ENCODE measurements at places on chromosomes 11 and 22.
A peak's percentile ranks its signal among the peaks of the same experiment; 100 is the strongest.

- peak; percentile 31 for DNase-seq
Observed at GRCh38 chr11:12846786-12847615, 162.1 kb upstream of the RASSF10 start.

DNA sequence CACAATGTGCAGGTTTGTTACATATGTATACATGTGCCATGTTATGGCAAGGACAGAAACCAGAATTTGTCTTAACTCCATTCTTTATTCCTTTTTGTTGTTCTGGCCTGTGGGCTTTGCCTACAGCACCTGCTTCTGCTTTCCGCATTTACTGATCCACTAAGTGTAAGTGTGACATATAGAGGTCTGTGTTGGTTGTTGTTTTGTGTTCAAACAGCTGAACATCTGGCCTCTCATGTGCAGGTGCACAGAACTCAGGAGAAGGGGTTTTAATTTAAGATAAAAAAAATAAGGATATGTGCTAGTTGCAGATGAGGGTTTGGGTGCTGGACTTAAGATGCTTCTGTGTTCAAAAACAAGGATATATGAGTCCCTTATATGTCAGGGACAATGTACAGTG lies 85.8 kb upstream of the RAG2 start:
- no peak for DNase-seq

GRCh38 chr11:68038718-68039525 lies at the start of gene TCIRG1:
Gene TCIRG1 (plus strand): TSS chr11:68039025. CDS start chr11:68041272, 2,247 bp downstream.
- peak; percentile 64 for DNase-seq

GRCh38 chr11:130849215-130849568 lies 67.1 kb downstream of the SNX19 start:
- no peak for DNase-seq

DNA sequence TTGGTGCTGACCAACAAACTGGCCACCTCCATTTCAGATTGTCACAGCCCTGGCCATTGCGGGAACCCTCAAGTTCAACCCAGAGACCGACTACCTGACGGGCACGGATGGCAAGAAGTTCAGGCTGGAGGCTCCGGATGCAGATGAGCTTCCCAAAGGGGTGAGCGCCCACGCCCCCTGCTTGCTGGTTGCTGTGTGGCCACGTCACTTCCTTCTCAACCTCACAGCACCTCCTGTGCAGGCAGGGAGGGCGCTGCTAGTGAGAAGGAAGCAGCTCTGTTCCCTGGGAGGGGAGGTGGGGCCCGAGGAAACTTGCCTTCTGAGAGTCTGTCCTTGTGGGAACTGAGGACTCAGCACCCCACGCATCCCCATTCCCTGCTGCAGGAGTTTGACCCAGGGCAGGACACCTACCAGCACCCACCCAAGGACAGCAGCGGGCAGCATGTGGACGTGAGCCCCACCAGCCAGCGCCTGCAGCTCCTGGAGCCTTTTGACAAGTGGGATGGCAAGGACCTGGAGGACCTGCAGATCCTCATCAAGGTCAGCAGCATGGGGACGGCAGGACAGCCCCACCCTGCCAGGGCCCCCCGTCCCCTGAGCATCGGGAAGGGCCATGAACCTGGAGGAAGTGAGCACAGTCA lies 19.3 kb downstream of the POLR3H start:
- DNase-seq, result no peak

DNA sequence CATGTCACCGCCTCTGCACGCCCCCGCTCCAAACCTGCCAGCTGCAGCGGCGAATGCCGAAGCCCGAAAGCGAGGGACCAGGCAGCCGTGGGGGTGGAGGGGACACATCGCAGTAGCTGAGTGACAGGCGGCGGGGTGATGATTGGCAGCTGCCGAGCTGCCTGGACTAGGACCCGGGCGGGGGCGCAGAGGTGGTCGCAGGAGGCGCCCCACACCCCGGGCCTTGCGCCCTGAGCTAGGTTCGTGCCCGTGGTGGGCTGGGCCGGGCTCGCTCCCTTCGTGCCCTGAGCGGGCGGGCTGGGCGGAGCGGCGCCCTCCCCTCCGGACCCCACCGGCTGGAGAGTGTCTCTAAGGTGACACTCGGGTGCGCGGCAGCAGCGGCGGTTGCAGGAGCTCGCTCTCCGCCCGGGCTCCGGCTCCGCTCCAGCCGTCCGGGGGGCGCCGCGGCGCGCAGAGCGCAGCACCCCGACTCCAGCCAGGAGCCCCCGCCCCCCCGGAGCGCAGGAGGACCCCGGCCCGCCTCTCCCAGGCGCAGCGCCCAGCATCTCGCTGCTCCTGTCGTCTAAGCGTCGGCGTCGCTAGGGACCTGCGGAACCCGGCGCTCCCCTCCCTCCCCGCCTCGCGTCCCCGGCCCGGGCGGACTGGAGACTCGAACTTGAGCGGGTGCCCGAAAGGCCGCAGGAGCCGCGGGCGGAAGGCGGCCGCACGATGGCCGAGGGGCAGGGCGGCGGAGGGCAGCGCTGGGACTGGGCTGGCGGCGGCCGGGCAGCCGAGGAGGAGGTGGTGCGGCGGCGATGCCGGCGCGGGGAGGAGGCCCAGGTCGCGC lies 14.5 kb upstream of the DGKZ start:
- peak; percentile 52 for DNase-seq

DNA sequence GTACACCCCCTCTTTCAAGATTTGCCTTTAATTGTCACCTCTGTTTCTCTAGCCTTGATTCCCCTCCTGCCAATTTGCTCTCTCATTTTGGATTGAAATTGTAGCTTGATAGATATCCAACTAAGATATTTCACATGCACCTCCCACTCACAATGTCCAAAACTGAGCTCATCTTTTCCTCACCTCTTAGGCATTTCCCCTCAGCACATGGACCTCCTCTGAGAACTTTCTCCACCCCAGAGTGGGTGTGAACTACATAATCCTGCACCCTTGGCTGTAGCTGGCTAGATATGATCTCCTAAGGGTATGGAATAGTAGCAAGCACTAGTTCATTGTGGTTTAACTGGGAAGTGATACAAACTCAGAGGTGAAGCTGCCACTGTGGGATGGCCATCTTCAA lies 91.5 kb upstream of the SESN3 start:
- no peak for DNase-seq

DNA sequence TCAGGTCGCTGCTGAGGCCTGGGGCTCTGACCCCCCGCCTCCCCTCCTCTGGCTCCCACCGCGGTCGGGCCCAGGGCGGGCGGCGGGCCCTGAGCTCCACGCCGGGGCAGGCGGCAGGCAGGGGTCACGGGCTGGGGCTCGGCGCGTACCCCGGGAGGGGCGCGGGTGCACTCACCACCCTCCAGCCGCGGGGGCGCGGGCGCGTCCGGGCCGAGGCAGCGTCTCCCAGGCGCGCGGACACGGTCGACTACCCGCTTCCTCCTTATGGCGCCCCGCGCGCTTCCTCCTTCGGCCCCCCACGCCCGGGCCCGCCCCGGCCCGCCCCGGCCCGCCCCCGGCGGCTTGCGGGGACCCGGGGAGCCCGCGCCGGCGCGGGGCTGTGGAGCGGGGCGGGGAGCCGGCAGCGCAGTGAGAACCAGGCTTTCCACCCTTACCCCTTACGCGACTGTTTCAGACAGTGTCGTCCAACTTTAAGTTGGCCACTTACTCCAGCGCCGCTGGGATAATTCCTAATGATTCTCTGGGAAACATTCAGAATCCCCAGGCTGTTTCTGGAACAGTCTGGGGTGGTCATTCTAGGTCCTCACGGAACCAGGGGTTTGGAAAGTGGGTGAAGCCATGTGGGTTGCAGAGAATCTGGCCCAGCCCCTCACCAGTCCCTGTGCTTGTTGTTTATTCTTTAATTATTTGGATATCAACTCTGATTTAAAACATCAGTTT lies at the start of gene BID:
Gene BID, minus strand, starts transcription at position 264 of the 720 bp plus-strand sequence. CDS start 24,353 bp downstream, outside the sequence.
- DNase-seq, result peak; percentile 46

DNA sequence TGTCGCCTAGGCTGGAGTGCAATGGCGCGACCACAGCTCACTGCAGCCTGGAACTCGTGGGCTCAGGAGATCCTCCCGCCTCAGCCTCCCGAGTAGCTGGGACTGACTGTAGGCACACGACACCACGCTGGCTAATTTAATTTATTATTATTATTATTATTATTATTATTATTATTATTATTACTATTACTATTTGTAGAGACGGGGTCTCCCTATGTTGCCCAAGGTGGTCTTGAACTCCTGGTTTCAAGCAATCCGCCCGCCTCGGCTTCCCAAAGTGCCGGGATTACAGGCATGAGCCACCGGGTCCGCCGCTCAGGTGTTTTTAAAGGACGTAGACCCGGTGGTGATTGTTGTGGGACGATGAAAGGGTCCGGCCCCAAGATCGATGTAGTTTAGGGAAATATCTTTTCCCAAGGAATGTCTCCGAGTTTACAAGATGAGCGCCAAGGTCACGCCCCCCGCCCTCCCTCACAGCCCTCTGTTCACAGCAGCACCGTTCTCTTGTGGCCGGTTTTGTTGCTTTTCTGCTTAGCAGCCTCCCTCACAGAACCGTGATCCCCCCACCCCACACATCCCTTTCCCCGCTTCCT lies 728 bp upstream of the POGLUT3 start:
- no peak for DNase-seq

DNA sequence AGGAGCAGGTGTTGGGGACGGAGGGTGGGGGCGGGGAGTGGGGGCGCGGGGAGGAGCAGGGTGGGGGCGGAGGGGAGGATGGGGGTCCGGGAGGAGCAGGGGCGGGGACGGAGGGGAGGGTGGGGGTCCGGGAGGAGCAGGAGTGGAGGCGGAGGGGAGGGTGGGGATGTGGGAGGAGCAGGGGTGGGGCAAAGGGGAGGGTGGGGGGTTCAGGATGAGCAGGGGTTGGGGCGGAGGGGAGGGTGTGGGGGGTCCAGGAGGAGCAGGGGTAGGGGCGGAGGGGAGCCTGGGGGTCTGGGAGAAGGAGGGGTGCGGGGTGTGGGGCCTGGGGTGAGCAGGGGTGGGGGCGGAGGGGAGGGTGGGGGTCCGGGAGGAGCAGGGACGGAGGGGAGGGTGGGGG lies 17.1 kb downstream of the CRELD2 start:
- peak; percentile 29 for DNase-seq

DNA sequence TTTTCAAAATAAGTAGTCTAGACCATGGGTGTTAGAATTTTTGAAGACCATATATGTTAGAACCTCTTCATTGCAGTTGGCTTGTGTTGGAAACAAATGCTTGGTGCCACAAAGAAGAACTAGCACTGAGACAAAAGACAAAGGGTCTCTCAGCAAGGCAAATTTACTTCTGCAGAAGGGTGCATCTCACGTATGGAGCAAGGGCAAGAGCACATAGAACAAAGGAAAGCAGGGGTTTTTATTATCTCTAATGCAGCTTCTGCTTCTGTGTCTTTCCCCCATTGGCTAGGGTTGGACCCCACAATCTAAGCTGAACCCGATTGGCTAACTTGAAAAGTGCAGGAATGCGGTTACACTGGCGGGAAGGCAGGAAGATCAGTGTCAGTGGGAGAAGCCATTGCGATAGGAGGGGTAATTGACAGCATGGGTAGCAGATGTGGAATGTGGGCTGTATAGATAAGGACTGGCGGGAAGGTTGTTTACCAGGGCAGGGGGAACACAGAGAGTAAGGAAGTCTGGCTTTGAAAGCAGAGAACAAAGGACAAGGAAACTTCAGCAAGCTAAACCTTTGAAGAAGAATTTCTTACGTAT lies 9.2 kb upstream of the RBMXL2 start:
- DNase-seq, result no peak

- peak; percentile 47 for DNase-seq
Observed at GRCh38 chr11:120801801-120802689, 221.9 kb upstream of the TBCEL start.

GRCh38 chr11:110878513-110878912 lies 166.3 kb upstream of the ARHGAP20 start:
- DNase-seq, result no peak

DNA sequence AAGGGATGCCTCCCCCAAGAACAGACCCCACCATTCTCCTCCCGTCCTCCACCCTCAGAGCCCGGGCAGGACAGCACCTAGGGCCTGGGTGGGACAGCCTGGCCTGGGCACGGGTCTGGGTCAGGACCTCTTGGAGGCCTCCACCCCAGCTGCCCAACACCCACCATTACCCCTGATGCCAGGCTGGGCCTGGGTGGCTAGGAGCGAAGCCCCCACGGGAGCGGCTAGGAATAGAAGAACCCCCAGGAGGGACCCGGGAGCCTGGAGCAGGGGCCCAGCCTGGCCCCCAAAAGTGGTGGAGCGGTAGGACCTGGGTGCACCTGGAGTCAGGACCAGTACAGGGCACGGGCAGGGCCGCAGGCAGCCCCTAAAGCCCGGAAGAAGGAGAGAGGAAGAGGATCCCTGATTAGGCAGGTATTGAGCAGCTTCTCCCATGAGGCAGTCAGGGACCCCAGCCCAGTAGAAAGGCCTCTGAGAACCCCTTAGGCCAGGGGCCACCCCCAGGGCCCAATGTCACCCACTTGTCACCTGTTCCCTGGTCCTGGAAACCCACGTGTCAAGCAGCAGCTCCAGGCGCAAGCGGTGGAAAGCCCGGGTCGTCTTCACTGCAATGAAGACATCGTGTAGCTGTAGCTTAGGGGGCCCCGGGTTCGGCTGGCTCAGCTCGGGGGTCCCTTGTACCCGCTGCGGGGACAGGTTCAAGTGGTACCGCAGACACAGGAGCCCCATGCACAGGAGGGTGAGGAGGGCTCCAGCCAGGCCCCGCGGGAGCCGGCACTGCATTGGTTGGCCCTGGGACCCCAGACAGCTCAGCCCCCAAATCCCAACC lies 575 bp downstream of the MFNG start:
- no peak for DNase-seq

DNA sequence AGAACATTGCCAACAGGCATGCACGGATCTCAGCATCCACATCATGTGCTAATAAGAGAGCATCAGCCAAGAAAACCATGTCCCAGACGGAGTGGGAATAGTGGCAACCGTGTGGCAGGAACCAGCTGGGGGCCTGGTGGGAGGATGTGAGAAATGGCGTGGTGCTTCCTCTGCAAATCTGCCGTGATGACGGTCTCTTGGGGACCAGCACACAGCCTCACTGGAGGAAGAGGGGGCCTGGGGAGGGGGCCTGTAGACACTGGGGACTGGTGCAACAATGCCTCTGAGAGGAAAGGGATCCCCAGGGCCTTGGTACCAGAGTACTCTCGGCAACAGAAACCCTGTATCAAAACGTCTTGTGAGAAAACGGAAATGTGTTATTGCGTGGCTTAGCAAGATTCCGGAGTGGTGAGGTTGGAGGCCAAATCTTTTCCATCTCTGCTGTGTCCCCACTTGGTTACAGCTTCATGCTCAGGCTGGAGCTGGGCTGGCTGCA lies 154.3 kb upstream of the TBCEL start:
- no peak for DNase-seq

GRCh38 chr11:8959546-8960166 lies 4.6 kb downstream of the TMEM9B start:
- DNase-seq, result peak; percentile 58

GRCh38 chr11:103035791-103036434 lies 56.0 kb downstream of the DCUN1D5 start:
- DNase-seq, result peak; percentile 59

- no peak for DNase-seq
Observed at GRCh38 chr22:50018608-50019285, 6.2 kb upstream of the IL17REL start.
